AG10803 (cell line): ENCODE measurements at places on chromosomes 5 and 9.
A peak's percentile ranks its signal among the peaks of the same experiment; 100 is the strongest.

GRCh38 chr5:113776832-113777525 lies 263.5 kb downstream of the YTHDC2 start:
- peak; percentile 3 for DNase-seq

DNA sequence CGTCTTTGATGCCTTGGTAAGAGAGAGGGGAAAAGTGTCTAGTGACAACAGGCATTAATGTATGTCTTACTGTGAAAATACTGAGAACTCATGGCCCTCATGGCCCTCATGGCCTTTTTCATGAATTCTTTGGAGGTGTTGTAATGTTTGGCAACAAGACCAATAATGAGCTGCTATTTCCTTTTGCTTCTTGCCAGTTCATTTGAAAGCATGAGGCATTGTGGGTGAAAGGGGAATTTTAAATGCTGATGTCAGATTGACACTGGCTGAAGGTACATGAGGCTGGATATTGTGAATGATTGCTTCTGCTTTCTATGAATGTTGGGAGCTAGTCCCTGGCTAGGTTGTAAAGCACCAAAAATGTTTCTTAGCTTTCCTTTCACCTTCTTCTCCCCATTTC lies 79.2 kb downstream of the DOCK2 start:
- peak; percentile 82 for DNase-seq

- peak; percentile 71 for DNase-seq
Measured at GRCh38 chr5:151239237-151239861, 13.6 kb upstream of the GM2A start.

- no peak for DNase-seq
Measured at GRCh38 chr9:104903609-104904008, 24.3 kb downstream of the ABCA1 start.

DNA sequence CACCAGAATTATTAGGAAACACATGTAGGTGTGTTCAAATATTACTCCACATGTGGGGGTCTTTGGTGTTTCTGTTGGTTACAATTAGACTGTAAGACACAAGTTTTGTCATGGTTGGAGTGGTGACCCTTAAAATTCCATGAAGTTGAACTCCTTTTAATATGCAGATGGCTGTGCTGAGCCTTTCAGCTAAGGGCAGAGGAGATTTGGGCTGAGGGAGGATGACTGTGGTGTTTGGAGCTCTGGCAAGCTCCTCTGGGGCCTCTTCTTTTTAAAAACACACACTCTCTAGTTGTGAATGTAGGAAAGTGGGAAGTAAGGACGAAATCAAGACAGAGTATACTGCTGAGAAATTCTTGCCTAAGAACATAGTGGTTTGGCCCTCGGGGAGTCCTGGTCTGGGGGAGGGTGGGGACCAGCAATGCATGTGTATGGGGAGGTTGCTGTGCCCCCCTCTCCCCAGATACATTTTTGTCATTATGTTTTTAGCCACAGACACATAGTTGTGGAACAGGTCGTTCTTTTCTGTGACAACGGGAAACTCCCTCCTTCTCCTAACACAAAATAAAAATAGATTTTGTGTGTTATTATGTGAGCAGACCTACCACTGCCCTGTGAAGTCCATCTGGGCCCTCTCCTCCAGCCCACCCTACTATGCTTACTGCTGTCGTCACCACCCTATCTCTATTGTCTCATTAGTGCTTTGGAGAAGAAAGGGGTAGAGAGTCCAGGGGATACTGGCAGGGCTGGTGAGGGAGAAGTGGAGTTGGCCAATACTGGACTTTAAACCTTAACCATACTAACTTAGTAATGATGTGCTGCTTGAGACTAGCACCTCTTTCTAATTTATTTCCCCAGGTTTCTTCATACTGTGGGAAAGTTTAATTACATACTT lies 10.0 kb downstream of the SMARCA2 start:
- DNase-seq: peak; percentile 83

GRCh38 chr9:89598926-89599325 lies 5.9 kb upstream of the GADD45G start:
- DNase-seq: no peak

GRCh38 chr5:37876943-37877342 lies 37.1 kb upstream of the GDNF start:
- DNase-seq: no peak

DNA sequence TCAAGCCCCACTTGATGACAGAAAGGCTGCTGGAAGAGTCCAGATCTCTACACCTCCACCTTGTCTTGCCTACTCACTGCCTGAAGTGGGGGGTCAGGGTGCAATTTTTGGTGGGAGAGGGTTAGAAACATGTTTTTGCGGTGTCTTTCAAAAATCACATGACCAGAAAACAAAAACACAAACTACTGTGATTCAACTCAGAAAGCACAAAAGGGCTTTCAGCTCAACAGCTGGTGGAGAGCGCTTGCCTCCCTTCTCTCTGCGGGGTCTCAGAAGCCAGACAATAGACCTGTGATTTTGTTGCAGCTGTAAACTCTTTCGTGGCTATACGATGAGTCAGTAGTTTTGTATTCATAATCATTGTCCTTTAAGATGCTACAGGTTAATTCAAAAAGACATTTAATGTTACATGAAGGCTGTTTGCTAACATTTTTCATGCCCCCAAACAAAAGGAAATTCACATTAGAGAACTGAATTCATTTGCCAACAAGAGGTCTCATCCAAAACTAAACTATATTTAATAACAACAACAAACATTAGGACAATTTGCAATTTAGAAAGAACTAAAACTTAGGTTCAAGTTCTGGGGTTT lies 172.6 kb upstream of the RAI14 start:
- no peak for DNase-seq
